ENCODE measurements at places on chromosomes 4 and X. TPM values are rescaled to one million over a fixed set of nuclear protein-coding genes. Genes with fewer than 3 reads are reported as not detected.

Gene SH2D1A
- total RNA-seq = 47.1 TPM

Gene PLP1
- not detected for total RNA-seq

Gene PRRG3
- total RNA-seq = not detected

Gene ETDA
- total RNA-seq = not detected

Gene SLITRK4
- not detected for total RNA-seq

Gene GLRA2
- total RNA-seq = not detected

Gene FHDC1
- 0.14 TPM for total RNA-seq

Gene DCAF8L2
- total RNA-seq = not detected

Gene CXXC4
- total RNA-seq = not detected

Gene CYLC1
- total RNA-seq = not detected

Gene CHIC1
- total RNA-seq = 6.0 TPM

Gene UCP1
- total RNA-seq = not detected

Gene CENPE
- total RNA-seq = 60.1 TPM

Gene ANKRD50
- 0.76 TPM for total RNA-seq

Gene ARHGAP36
- not detected for total RNA-seq

Gene NOX1
- not detected for total RNA-seq

Data from activated T-cell treated with anti-CD3 and anti-CD28 coated beads, Interleukin-2, amount 50 U/mL, for 72 hours (primary cell).